ENCODE measurements at places on chromosomes 7 and 10. TPM values are rescaled to one million over a fixed set of nuclear protein-coding genes. Genes with fewer than 3 reads are reported as not detected.

Gene ABI1
- 46.4 TPM for total RNA-seq

Gene DUS4L
- total RNA-seq, result 4.0 TPM

- no peak for ATAC-seq
These were observed 64.0 kb downstream of the BBS9 start for GRCh38 chr7:33193308-33193864.

DNA sequence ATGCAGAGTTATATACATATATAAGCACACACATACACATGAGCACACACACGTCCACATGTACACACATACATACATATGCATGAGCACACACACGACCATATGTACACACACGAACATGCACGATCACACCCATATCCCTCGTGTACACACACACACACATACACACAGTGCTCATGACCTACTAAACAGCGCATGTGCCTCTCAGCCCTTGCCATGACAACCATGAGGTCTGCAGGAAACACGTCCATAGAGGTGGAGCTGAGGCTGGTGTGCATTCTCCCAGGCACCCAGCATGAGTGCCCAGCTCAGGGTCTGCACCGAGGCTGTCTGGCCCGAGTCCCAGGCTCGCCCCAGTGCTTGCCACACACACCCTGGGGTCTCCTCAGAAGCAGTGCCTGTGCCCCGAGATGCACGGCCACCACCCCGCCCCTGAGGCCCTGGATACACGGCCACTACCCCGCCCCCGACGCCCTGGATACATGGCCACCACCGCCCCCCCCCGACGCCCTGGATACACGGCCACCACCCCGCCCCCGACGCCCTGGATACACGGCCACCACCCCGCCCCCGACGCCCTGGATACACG is 529.6 kb downstream of the DNAJB6 start:
- ATAC-seq, result no peak

GRCh38 chr7:26378016-26378415 is 86.4 kb downstream of the SNX10 start:
- ATAC-seq, result no peak

Gene SLC26A3
- total RNA-seq, result 10.3 TPM

GRCh38 chr10:3468919-3469638 is 296.5 kb upstream of the PITRM1 start:
- ATAC-seq, result peak; percentile 64
